Mucosa of gallbladder (tissue), 1 donor: ENCODE measurements at places on chromosomes 7 and 10. TPM values are rescaled to one million over a fixed set of nuclear protein-coding genes. Genes with fewer than 3 reads are reported as not detected.

AASS gene
- total RNA-seq = 25.1 TPM

- DNase-seq = no peak
These were observed 15.5 kb downstream of the FRG2B start for GRCh38 chr10:133611079-133611478.

ETV1 gene
- 136 TPM for total RNA-seq

- DNase-seq = peak; percentile 27
These were observed 75.2 kb downstream of the TRIL start for GRCh38 chr7:28882869-28883470.

TECPR1 gene
- 42.3 TPM for total RNA-seq

UBTD1 gene
- 13.8 TPM for total RNA-seq

SMO gene
- total RNA-seq = 15.8 TPM

BAMBI gene
- 19.4 TPM for total RNA-seq

ACTR3C gene
- total RNA-seq = 22.4 TPM

C7orf57 gene
- not detected for total RNA-seq

DNA sequence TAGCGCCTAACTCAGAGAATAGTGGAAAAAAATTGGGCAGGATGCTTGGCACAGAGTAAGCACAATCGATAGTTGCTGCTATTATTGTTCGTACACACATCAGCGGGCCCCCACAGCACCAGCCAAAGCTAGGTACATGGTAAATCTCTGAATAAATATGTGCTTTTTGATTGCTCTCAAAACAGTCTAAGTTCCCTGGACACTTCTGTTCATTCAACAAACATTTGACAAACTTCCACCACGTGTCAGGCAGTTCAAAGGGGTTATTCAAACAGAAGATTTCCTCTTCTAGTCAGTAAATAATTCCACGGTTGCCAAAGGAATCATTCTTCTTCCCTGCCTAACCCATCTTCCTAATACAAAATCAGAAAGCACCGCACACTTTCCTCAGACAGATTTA, 150.8 kb downstream of the DGKI start:
- DNase-seq = no peak

CUZD1 gene
- total RNA-seq = 2.7 TPM
